ENCODE measurements at places on chromosomes 5 and 9.

- DNase-seq = no peak
These were observed 11.3 kb downstream of the EHMT1 start for GRCh38 chr9:137630126-137630525.

GRCh38 chr5:110757118-110757729 lies 18.4 kb downstream of the SLC25A46 start:
- DNase-seq = no peak

- DNase-seq = no peak
These were observed 4.8 kb upstream of the NFIL3 start for GRCh38 chr9:91428436-91428835.

- no peak for DNase-seq
These were observed 1.8 kb upstream of the MACROH2A1 start for GRCh38 chr5:135400866-135401265.

DNA sequence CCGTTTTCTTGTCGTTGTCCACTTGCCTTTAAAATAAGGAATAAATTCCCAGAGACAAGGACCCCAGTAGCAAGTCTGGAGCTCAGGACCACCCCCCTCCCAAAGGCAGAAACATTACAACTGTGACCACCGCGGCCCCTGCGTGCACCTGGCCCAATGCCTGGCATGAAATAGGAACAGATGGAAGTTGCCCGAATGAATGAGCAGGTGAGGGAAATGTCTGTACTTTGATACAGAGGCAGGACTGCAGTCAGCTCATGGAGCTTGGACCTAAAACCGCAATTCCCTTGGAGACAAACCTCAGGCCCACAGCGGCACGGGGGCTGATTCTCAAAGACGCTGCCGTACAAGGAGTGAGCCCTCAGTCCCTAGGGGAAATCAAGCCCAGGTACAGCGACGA lies 55.3 kb upstream of the SARDH start:
- DNase-seq = no peak

DNA sequence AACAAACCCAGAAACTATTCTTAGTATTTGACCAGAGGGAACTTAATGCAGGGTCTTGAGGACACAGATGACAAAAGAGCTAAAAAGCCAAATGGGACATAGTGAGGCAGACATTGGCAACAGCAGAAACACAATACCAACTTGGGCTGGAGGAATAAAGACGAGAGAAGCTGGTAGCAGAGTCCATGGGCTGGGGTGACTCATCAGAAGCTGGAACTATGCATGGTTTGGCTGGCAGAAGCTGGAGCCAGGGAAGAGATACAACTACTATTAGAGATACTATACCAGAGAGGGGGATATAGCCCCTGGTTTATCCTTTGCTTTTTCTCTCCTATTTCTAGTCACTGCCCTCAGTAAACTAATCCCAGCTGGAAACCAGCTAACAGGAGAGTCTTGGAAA lies 29.2 kb upstream of the DPYSL3 start:
- no peak for DNase-seq

- DNase-seq = no peak
These were observed 13.2 kb downstream of the IRX2 start for GRCh38 chr5:2738156-2738699.

DNA sequence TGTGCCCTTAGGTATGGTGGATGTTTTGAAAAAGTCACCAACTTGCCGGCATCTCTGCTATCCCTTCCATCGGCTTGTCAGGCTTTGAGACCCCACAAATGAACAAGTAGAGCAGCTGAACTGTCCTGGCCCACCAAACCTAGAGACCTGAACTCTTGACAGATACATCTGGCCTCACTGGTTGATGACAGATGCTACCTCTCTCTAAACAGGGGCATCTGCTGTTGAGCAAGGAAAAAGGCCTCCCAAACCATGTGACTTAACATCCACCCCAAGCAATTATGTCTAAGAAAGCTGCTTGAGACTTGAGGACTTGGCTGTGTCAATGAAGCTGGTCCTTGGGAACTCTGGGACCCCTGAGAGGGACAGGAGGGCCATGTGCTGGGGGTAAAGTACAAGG lies 2.3 kb downstream of the CCNI2 start:
- no peak for DNase-seq

- DNase-seq = no peak
These were observed 103.1 kb downstream of the EHMT1 start for GRCh38 chr9:137721899-137722298.

- no peak for DNase-seq
These were observed 57.9 kb downstream of the EXD3 start for GRCh38 chr9:137365056-137365455.

DNA sequence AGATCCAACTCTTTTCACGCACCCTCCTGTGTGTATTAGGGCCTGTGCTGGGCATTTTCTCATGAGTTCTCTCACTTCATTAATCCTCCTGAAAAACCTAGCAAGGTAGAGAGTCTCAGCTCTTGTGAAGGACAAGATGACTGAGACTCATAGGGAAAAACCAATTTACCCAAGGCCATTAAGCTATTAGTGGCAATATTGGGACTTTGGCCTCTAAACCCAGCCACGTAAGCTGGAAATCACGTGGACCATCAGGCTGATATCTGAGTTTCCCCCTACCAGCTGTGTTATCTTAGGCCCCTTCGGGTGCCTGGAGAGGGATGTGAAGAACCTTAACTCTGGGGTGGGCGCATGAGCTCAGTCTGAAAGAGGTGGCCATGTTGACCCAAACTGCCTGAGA lies 80.7 kb downstream of the ANKH start:
- no peak for DNase-seq

GRCh38 chr5:166671811-166672210 lies 1619.6 kb upstream of the WWC1 start:
- no peak for DNase-seq

DNA sequence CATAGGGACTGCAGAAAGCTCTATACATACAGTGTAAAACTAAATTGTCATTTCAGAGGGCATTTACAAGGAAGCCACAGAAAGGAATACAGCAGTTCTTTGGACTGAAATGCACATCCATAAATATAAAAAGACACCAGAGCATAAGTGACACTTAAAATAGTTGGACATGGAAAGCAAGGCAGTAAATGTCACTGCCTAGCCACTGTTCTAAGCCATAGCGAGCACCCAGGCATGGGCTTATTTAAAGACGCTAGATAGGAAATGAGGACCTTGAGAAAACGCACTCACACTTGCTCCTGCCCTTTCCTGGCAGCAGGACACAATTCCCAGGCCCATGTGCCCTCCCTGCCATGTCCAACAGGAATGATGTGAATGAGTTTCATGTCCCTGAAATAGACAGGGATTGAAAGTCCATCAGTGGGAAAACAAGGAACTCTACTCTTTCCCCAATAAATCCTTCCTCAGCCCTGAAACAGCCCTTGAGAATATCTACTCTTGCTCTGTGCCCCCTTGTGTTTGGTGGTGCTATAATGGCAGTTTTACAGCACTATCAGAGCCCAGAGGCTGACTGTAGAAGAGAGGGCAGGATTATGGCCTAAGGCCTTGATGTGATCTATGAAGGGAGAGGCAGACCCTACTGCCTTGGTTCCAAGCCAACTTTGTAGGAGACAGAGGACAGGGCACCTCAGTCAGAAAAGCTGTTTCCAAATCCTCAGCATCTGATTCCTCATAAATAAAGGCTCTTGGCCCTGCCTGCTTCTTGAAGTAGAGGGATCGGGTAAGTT lies 182.9 kb downstream of the SAXO1 start:
- no peak for DNase-seq

GRCh38 chr5:72854419-72854818 lies 38.0 kb downstream of the TNPO1 start:
- DNase-seq = no peak

GRCh38 chr5:142339781-142340180 lies 15.0 kb upstream of the SPRY4 start:
- DNase-seq = no peak

DNA sequence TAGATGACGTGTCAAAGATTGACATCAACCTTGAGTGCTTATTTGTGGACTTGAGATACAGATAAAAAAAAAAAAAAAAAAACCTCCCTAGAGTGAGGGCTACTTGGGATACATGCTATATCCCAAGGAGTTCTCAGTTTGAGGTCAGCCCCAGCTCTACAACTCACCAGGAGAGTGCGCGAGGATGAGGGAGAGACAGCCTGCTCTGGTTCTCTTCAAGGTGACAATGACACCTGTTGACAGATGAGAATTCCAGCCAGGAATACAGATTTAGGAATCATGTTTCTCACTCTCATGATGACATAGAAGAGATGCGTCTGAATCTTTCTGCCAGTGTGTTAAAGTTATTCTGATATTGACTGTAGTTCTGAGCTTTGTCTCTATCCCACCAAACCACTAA lies 24.9 kb upstream of the ARHGAP26 start:
- no peak for DNase-seq

DNA sequence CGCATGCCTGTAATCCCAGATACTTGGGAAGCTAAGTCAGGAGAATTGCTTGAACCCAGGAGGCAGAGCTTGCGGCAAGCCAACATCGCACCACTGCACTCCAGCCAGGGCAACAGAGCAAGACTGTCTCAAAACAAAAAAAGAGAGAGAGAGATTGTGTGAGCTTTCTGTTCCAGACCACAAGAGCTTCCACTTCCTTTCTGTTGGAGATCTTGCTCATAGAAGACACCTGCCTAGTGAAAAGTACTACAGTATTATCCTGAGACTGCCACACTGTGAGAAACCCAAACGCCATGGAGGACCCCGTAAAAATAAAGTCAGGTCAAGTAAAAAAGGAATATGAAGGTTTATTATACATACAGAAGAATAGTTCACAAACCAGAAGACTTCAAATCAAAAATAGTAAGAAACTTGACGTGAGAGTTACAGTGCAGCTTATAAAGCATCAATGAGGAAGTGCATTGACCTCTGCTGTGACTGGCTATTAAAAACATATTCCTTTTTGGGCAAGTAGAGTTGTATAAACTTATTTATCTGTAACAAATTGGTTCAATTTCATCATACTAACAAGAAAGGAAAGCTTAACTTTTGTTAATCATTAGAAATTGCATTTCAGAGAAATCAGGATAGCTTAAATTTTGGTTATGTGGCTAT lies 4.3 kb upstream of the EMB start:
- no peak for DNase-seq

- no peak for DNase-seq
These were observed 294.6 kb downstream of the ZNF608 start for GRCh38 chr5:124451721-124452383.

DNA sequence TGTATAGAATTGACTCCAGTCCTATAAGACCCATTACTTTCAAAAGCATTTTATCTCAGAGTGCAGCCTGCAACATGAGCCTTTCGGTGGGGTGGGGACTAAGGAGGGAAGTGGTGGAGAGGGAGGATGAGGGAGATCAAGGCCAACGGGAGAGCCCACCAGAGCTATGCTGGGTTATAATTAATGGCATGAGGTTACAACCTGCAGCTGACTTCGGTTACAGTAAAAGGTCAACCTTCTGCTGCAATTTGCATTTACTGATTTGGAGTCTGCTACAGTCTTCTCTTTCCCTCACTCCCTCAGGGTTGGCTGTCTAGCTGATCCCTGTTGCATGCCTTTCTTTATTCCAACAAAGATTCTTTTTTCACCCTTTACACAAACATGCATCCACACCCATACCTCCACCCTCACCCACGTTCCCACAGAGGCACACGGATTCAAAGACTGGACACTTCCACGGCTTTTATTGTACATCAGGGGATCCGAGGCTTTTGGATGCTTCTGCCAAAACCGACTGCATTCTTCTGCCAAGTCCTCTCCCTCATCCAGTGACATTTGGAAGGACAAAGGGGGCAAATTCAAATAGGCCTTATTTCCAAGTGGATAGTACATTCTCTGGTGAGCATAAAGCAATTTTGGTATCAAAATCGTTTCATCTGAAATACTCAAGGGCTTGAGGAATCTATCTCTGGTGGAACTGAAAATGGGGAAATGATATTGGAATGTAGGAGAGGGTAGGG lies 381.2 kb downstream of the NFIB start:
- DNase-seq = no peak

GRCh38 chr9:4235871-4236804 lies 63.7 kb downstream of the GLIS3 start:
- no peak for DNase-seq

DNA sequence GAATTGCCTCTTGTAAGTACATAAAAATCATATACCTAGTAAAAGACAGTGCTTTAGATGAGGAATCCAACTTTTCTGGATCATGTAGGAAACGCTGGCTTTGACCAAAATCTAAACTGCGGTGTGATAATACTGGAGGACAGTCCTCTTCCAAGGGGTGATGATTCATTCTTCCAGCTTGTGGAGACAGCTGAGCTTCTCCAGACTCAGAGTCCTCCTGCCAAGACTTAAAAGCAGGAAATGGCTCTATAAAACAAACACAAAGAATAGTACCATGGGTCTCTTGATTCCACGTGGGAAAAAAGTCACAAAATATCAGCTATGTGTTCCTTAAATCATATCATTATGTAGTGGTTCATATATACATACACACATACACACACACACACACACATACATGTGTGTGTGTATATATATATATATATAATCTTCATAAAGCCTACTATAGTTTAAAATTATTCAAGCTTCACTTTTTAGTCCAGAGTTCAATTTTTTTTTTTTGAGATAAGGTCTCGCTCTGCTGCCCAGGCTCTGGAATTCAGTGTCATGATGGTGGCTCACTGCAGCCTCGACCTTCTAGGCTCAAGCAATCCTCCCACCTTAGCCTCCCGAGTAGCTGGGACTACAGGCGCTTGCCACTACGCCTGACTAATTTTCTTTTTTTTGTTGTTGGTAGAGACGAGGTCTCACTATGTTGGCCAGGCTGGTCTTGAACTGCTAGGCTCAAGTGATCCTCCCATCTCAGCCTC lies 65.0 kb downstream of the PKD2L2 start:
- no peak for DNase-seq

DNA sequence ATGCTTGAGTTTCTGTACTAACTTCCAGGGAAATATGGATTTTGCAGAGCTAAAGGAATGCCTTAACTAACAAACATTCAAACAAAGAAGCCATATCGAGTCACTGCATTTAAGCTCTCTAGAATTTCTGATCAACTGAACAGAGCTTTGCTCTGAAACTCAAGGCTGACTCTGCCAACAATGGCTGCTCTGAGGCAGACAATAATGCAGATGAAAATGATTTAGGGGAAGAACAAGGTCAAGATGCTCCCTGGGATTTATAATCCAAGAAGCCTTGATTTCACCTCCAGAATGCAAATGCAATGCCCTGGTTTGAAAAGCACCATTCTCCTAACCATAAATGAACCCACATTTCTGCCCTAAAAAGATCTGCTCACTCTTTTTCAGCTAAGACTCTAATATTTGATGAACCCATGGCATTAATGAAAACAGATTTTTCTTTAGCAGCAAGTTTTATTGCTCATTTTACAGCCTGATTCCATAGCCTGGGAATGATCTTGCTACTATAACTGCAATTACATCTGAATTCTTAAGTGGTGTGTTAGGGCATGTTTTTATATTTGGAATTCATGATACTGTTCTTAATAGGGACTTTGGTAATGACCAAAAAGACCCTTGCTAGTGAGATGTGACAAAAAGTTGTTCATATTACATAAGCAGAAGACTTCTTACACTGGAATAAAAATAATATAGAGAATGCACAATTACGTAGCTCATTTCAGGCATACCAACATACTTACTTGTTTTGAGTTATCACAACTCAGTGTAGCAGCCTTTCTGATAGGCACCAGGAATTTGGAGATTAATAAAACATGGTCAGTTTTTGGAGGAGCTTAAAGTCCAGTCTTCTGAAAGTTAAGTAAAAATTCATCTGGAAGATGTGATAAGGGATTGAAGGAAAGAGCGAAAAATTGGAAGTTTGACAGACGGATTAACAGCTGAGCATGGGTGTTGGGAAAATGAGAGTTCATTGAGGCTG lies 169.4 kb downstream of the TRPM3 start:
- no peak for DNase-seq

- no peak for DNase-seq
These were observed 15.7 kb downstream of the LMBRD2 start for GRCh38 chr5:36135988-36136387.
